ENCODE measurements at places on chromosomes 1 and 21.

DNA sequence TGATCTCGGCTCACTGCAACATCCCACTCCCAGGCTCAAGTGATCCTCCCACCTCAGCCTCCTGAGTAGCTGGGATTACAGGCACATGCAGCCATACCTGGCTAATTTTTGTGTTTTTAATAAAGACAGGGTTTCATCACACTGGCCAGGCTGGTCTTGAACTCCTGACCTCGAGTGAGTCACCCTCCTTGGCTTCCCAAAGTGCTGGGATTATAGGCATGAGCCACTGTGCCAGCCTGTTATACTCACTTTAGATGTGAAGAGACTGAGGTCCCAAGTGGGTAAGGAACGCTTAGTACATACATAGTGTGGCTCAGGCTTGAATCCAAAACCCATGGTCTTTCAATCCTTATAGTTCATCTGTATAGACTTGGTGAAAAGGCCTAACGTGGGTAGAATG lies 63.7 kb upstream of the EPS8L3 start:
- no peak for DNase-seq

GRCh38 chr1:221987860-221988520 lies 246.1 kb upstream of the DUSP10 start:
- no peak for DNase-seq

DNA sequence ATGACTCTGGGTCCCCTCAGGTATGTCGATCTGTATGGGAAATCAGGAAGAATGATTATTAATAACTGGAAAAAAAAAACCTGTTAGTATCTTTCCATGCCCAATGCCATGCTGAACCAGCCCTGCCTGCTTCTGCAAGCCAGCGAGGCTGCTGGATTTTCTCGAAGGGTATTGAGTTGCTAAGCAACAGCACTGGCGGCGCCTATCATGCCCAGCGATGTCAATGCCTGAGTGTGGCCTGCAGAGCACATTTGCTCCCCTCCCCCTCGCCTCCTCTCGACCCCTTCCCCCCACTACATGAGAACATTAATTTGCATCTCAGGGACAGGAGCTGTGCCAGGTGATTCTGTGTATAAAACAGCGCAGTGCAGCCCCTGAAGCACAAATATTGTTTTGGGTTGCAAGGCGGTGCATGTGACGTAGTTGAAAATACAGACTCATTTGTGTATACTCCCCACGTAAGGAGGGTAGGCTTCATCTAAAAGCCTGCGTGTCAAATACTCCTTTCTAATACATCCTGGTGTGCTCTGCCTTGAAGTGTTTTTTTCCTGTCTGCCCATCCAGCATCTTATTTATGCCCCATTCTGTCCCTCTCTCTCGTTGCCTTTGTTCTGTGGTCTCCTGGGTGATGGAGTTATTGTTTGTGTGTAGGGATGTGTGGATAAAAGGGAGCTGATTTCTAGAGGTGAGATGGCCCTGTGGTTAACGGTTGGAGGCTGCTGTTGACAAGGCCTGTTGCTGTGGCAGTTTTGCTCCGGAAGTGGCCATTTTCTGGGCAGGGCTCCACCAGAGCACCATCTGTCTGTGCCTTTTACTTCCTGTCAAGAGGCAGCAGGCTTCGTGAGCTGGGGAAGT lies 32.7 kb upstream of the ATP5PO start:
- peak; percentile 65 for DNase-seq

GRCh38 chr1:112399456-112399855 lies 3.4 kb downstream of the CTTNBP2NL start:
- no peak for DNase-seq

GRCh38 chr21:39377444-39378050 lies 28.7 kb upstream of the HMGN1 start:
- no peak for DNase-seq

GRCh38 chr1:51792864-51793263 lies 85.7 kb downstream of the NRDC start:
- DNase-seq: no peak

DNA sequence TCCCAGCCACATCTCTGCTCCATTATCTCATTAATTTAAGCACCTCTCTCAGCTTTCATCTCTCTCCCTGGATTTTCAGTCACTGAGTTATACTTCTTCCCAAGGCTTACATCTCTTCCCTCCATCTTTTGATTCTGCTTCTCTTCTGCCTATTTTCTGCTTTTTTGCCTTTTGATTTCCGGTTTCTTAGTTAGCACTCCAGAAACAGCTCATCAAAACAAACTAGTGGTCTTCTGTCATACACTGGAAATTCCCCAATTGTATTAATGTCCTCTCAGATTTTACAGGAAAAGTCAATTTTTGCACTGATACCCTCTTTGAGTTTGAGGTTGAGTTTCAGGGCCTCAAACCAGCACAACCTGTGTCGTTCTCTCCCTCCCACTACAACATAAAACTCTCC lies 1.5 kb downstream of the LCE3E start:
- DNase-seq: no peak

- DNase-seq: no peak
Observed at GRCh38 chr1:237788069-237788468, 102.7 kb downstream of the ZP4 start.

DNA sequence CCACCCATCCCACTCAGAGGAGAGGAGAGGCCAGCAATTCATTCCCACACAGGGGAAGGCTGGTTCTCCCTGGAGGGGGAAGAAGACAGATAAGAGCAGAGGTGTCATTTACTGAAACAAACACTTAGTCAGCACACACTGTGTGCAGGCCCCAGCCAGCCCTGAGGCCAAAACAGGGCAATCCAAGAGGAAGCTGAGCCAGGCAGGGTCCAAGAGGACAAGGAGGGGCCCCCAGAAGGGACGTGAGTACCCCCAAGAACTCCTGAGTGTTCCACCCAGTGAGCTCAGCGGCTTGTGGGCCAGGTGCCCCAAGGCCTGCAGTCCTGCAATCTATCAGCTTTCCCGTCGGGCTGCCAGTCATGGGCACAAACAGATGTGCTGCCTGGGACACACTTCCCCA lies 15.8 kb downstream of the ADGRB2 start:
- DNase-seq: no peak

All from C1 segment of cervical spinal cord (tissue), 14 donors.